Renal cortex interstitium (tissue), 15 donors: ENCODE measurements at places on chromosomes 1 and 21.

DNA sequence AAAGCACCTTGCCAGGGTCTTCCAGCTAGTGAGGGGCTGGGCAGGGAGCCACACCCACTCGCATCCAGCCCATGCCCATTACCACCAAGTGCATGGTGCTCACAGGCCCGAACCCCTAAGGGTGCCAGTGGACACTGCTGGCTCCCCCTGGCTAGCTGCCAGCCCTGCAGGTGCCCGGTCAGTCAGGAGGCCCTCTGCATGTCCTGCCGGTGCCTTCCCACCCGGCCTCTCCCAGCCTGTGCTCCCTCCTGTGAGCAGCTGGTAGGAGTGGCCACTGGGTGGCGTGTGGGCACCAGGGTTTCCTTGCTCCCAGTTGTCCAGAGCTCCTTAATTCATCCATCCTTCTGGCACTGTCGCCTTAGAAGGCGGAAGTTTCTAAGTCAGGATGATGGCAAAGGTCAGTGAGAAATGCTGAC is 33.4 kb downstream of the QSOX1 start:
- DNase-seq = no peak

GRCh38 chr1:8674481-8674880 is 143.0 kb downstream of the RERE start:
- no peak for DNase-seq

- DNase-seq = no peak
Observed at GRCh38 chr1:15042866-15043265, 110.7 kb upstream of the TMEM51 start.

DNA sequence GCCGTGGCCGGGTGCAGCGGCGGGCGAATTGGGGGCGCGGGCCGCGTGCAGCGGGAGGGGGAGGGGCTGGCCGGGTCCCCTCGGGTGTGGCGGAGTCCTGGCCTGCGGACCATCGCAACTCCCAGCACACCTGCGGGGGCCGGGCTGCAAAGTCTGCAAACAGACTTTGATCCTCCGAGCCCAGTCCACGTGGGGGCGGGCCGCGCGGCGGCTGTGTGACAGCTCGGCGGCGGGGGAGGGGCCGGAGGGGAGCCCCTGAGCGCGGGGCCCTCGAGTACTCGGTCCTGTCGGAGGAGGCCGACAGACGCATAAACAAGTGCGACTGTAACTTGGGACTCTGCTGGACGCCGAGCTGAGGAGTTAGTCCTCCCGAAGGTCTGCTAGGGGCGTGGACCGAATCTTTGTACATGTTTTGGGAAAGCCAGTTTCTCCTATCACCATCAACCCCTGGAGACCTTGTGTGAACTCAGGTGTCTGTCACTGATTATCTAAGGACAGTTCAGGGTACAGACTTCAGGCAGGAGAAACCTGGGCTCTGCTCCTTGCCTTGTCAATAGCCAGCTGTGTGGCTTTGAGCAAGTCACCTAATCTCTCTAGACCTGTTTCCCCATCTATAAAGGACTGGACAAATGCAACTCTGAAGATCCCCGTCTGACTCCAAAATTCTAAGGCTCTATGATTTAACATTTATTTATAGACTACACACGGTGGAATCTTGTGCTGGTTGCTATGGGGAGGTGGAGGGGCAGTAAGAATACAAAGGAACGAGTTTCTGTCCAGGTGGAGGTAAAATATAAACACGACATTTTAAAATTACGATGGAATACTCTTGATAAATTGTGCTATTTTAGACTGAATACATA is 710 bp upstream of the SLC30A1 start:
- DNase-seq = no peak

DNA sequence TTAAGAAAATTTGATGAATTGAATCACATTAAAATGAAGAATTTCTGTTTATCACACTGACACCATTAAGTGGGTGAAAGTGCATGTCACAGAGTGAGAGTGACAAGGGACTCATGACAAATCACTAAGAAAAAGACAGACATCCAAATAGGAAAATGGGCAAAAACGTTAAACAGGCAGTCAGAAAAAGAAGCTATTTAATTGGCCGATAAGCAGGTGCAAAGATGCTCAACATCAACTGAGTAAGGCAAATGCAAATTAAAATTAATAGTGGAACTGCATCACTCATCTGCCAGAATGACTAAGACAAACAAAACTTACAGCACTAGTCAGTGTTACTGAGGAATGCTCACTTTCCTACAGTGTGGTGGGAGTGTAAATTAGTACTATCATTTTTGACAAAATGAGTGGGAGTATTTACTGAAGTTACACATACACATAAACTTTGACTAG is 39.2 kb upstream of the RUNX1 start:
- DNase-seq = no peak

DNA sequence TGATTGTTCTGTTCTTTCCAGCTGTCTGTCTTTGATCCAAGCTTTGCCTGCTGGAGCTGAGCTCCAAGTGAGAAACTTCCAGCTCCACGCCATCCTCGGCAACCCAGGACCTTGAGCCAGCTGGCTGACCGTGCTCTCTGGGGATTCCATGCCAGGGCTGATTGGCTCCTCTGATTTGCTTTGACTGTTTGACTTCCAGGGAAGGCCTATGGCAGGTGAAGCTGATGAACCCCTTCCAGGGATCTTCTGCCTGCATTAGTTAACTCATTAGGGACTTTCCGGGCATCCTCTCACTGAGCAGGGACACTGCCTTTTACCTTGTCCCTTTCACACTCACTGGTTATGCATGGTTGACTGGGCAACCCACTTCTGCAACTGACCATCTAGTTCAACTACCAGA is 406.1 kb downstream of the RPS6KC1 start:
- no peak for DNase-seq

- no peak for DNase-seq
Observed at GRCh38 chr21:46148106-46148505, 7.3 kb downstream of the FTCD start.

GRCh38 chr1:48691429-48692001 is 85.2 kb downstream of the BEND5 start:
- no peak for DNase-seq

DNA sequence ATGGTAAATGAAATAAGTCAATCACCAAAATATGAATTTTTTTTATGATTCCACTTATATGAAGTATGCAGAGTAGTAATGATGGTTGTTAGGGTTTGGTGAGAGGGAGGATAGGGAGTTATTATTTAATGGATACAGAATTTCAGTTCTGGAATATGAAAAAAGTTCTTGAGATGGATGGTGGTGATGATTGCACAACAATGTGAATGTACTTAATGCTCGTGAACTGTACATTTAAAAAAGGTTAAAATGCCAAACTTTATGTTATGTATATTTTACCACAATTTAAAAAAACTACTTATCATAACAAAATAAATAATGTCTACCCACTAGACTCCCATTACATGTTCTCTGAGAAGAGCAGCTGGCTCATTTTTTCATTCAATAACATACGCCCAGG is 55.4 kb upstream of the TTC39A start:
- DNase-seq = no peak

- DNase-seq = no peak
Observed at GRCh38 chr1:110070282-110070669, 196 bp downstream of the ALX3 start.

- no peak for DNase-seq
Observed at GRCh38 chr1:36223381-36223995, 755 bp upstream of the THRAP3 start.

GRCh38 chr1:178057141-178057765 is 36.7 kb upstream of the RASAL2 start:
- no peak for DNase-seq

- DNase-seq = no peak
Observed at GRCh38 chr1:116886291-116886878, 23.3 kb upstream of the PTGFRN start.

GRCh38 chr1:15352128-15352957 is 57.3 kb upstream of the EFHD2 start:
- no peak for DNase-seq

GRCh38 chr1:11449100-11449403 is 29.9 kb upstream of the DISP3 start:
- DNase-seq = no peak

DNA sequence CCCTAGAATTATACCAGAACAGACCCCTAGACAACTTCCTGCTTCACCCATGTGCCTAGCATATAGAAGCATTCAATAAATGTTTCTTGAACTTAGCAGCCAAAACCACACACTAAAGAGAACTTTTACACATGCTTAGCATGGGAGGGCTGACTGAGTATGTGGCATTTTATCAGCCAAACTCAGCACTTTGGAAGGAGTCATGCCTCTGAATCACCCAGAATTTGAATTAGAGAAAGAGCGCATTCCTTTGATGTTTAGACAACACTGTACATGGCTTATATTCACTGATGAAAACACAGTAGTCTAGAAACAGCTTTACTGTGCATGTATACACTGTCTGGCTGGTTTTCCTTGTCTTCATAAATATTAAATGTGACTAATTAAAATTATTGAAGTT is 26.1 kb downstream of the SPAG17 start:
- DNase-seq = no peak

GRCh38 chr1:3055051-3055450 is 14.0 kb upstream of the PRDM16 start:
- no peak for DNase-seq

DNA sequence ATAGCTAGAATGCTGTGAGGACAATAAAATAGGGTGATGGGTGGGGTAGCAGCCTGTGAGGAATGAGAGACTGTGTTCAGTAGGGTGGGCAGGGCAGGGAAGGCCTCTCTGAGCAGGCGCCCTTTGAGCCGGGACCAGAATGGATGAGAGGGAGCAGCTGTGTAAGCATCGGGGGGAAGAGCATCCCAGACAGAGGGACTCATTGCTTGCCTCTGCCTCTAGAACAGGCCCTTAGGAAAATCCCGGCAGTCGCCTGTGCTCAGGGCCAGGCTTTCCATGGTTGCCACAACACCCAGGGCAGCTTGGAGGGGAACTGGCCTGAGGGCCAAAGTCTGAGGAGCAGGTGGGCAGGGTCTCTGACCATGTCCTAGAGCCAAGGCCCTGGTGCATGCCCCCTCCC is 774 bp downstream of the SLC2A7 start:
- peak; percentile 46 for DNase-seq

DNA sequence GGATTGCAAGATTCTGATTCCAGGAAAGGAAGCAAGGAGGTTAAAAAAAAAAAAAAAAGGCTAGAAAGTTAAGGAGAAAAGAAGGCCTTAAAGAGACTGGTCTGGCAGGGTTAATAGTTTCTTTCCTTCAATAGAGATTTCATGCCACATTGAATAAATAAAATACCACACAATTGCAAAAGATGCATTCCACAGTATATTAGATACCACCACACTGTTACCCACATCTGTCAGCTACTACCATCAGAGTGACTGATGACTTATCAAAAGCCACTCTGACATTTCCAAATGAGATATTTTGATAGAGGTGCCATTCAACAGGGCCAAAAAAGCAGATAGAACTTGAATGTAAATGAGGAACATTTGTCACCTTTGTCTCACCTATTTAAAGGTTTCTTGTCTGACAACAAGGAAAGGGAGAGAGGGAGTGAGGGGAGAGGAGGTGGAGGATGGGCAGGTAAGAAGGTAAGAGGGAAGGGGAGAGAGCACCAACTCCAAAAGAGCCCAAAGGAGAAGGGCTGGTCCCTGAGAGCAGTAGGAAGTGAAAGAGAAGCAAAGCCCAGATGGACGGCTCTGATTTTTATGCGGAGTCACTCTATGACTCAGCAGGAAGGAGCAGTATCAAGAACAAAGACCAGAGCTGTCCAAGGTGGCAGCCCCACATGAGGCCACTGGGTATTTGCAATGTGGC is 38.3 kb downstream of the LRRN2 start:
- peak; percentile 46 for DNase-seq

DNA sequence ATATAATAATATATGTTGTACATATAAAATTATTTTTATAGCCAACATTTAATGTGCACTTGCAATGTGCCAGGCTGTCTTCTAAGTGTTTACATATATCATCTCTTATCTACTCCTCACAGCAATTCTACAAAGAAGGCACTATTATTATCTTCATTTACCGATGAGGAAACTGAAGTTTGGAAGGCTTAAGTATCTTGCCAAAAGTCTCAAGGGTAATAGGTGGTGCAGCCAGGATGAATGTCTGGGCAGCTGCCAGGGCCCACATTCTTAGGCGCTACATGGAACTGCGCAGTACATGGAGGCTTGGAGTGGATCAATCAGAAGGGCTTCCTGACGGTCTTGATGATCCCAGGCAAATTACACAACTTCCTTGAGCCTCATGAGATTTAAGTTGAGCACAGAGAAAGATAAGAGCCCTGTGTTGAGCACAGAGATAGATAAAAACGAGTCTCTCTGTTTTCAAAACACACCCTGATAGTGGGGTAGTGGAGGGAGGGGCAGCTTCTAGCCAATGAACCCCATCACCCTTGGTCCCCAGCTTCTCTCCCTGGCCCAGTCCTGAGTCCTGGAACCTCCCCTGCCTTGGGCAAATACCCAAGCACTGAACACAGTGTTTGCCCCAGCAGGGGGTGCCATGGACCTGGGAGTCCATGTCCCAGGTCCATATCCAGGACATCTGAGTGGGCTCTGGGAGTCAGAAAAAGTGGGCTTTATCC is 9.2 kb downstream of the POU3F1 start:
- DNase-seq = no peak

GRCh38 chr1:207670997-207671396 is 26.1 kb downstream of the CR1L start:
- no peak for DNase-seq

GRCh38 chr1:194394676-194395075 is 1208.3 kb upstream of the B3GALT2 start:
- DNase-seq = no peak

GRCh38 chr1:22132517-22133235 is 10.2 kb downstream of the WNT4 start:
- no peak for DNase-seq

DNA sequence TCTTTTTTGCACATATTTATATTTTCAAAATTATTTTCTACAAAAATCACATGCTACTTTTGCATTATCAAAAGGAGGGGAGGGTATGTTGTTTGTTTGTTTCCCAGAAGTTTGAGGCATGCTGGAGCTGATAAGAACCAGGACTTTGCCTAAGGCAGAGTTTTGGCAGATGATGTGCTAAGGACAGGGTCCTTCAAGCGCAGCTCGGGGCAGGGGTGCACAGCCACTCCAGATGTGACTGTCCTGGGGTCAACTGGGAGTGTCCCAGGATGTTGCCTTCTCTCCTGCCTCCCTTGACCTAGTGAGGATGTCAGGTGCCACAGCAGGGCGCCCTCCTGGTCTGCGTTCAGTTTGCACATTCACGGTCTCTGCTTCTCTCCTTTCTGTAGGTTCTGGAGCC is 42.6 kb upstream of the SRRM1 start:
- DNase-seq = no peak

DNA sequence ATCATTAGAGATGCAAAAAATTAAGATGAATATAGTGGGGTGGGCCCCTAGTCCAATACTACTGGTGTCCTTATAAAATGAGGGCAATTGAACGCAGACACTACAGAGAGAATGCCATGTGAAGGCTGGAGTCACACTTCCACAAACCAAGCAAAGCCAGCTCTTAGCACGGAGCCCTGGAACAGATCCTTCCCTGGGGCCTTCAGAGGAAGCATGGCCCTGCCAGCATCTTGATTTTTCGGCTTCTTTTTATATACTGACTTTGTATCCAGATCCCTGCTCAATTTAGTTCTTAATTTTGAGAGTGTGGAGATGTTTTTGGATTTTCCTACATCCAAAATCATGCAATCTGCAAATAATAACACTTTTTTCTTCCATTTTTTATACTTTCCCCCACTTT is 10.2 kb upstream of the KIAA1614 start:
- no peak for DNase-seq
